ENCODE measurements at places on chromosomes 4 and X. TPM values are rescaled to one million over a fixed set of nuclear protein-coding genes. Genes with fewer than 3 reads are reported as not detected.

FGFRL1 gene
- 43.2 TPM for total RNA-seq

PSAPL1 gene
- not detected for total RNA-seq

IL21 gene
- not detected for total RNA-seq

MAGED4B gene
- 8.7 TPM for total RNA-seq

CCSER1 gene
- 7.1 TPM for total RNA-seq

SSX3 gene
- total RNA-seq, result not detected
